Epithelial cell of umbilical artery (primary cell): ENCODE measurements at places on chromosomes 7 and 10. TPM values are rescaled to one million over a fixed set of nuclear protein-coding genes. Genes with fewer than 3 reads are reported as not detected.

Gene TAF3
- total RNA-seq, result 1.3 and 1.8 TPM in 2 replicates

Gene RPA3
- total RNA-seq, result 40.0 and 48.2 TPM in 2 replicates

Gene SLC26A3
- total RNA-seq, result not detected in 2 replicates

Gene SRRM3
- total RNA-seq, result 0.91 and 1.3 TPM in 2 replicates

Gene CFAP58
- total RNA-seq, result 0.15 and 0.65 TPM in 2 replicates

Gene RSPH10B2
- total RNA-seq, result 0.15 TPM in 1 of 2 replicates, not detected in the other

Gene SPDYE8
- total RNA-seq, result not detected in 2 replicates

Gene FAM237B
- not detected in 2 replicates for total RNA-seq
